ENCODE measurements at places on chromosomes 5 and 9.

- DNase-seq, result no peak
Measured at GRCh38 chr9:95506678-95507463, 9.9 kb downstream of the PTCH1 start.

GRCh38 chr9:114836769-114837168 lies 30.9 kb upstream of the TNFSF15 start:
- no peak for DNase-seq

- no peak for DNase-seq
Measured at GRCh38 chr5:175803736-175804454, 67.5 kb upstream of the CPLX2 start.

DNA sequence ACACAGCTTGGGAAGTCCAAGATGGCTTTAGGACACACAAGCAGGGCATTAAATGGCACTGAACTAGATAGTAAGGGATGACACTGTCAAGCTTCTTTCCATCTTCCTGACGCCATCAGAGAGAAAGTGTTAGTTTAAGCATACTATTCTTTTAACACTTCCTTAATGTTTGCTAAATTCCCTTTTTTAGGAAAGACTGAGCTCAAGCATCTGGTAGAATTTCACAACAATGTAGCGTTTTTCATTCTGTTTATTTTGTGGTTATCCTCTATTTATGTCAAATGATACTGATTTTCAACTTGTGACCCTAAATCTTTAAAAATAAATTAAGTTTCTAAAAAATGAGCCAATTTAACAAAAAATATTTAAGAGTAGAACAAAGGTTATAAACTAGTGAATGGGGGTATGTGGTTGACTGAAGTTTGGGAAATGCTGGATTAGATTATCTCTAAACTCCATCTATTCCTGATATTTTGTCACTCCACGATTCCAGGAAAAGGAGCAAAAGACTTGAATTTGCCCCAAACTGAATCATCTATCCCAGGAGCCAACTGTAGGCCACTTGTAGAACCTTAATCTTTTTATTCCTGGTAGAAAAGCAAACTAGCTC lies 147.4 kb upstream of the KLF9 start:
- DNase-seq, result no peak

- DNase-seq, result peak; percentile 49
Measured at GRCh38 chr9:21974343-21974721, 19.9 kb downstream of the CDKN2A start.

- peak; percentile 84 for DNase-seq
Measured at GRCh38 chr9:117487555-117488175, 72.8 kb upstream of the ASTN2 start.

DNA sequence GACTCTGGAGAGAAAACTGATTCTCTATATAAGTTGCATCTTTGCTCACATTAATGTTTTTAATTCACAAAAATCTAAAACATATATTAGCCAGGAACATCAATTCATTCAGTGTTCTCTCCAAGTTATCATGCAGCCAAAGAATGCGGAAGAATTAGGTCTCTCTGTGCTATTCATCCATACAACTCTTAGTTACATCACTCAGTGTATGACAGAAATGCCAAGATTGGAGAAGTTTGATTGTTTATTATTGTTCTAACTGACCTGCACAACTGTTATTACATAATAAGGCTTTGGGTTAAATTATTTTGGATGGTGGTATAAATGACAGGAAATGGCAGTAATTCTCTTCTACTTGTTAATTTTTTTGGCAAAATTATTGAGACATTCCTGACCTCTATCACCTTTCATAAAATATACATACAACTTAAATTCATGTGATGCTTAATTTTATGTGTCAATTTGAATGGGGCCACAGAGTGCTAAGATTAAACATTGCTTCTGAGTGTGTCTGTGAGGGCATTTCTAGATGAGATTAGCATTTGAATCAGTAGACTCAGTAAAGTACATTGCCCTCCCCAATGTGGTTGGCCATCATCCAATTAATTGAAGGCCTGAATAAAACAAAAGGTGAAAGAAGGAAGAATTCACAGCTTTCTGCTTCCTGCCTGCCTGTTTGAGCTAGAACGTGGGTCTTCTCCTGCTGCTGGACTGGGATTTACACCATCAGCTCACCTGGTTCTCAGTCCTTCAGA lies 70.2 kb downstream of the NR2F1-AS1 start:
- no peak for DNase-seq

DNA sequence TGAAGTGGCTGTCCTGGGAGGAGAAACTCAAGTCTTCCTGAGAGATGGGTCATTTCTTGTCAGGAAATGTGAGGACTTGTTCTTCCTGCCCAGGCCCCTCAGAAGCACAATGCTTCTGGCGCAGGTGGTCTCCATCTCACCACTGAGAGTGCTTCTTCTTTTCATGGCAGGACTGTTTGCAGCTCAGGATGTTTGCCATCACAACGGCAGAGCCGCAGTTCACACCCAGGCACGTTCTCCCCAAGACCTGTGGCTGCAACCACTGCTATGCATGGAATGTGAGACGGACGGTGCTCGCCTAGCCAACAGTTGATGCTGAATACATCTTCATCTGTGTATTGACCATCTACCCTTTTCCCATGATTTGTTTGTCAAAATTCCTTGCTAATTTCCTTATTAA lies 216.3 kb downstream of the GADD45G start:
- no peak for DNase-seq

GRCh38 chr9:77981332-77981731 lies 50.3 kb downstream of the GNAQ start:
- peak; percentile 26 for DNase-seq

DNA sequence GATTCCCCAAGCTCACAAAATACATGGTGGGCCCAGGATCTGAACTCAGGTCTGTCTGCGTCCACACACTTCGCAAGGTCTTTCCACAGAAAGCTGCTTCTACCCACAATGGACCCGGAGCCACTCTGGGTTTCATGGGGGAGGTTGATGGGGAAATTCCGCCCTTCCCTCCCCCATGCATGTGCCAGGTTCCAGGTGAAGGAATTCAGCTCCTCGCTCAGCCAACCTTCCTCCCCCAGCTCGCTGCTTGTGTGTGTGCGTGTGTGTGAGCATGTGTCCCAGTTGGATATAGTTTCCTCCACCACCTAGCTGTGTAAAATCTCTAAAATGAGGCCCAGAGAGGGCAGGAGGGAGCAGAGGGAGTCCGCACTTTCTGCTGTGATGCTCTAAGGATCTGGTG lies 1.0 kb downstream of the PTGS1 start:
- no peak for DNase-seq

DNA sequence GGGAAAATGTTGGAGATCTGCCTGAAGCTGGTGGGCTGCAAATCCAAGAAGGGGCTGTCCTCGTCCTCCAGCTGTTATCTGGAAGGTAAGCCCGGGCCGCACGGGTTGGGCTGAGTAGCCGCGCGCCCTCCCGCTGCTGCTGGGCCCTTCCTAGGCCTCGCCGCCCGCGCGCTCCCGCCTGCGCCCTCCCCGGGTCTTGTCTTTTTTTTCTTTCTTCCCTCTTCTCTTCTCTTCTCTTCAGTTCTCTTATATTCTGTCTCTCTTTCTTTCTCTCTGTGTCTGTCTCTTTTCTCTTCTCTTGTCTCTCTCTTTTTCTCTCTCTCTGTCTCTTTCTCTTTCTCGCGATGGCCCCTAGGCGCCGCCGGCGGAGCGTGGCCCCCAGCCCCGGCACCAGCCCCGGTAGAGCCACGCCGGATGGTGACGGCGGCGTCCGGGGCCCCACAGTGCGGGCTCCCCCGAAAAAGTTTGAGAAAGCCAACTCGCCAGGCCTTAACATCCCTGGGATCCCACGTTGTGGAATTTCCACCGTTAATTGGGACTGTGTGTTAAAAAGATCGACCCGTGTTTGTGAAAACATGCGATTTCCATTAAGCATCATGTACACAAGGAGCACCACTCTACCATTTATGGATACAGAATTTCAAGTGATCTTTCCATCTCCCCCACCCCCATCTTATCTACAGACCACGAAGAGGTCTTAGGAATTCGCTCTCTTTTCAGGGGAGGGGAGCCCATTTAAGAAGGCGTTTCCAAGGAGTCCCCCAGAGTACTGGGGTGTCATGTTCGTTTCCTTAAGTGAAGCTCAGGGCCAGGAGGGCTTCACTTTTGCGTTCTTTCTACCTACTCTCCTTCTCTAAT lies 616 bp downstream of the ABL1 start:
- DNase-seq, result peak; percentile 57

DNA sequence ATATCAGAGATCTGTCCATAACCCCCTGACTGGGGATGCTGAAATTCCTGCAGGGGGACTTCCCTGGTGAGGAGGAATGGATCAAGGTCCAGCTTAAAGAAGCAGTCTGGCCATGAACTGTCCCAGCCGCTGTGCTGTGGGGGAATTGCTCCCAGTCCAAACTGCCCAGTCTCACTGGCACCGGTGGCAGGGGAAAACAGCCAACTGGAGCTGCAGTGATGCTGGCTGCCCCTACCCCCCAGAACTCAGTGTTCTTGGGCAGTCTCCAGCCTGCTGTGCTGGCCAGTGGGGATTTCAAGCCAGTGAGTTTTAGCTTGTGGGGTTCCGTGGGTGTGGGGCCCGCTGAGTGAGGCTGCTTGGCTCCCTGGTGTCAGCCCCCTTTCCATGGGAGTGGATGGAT lies 306.5 kb upstream of the RPS23 start:
- DNase-seq, result no peak

DNA sequence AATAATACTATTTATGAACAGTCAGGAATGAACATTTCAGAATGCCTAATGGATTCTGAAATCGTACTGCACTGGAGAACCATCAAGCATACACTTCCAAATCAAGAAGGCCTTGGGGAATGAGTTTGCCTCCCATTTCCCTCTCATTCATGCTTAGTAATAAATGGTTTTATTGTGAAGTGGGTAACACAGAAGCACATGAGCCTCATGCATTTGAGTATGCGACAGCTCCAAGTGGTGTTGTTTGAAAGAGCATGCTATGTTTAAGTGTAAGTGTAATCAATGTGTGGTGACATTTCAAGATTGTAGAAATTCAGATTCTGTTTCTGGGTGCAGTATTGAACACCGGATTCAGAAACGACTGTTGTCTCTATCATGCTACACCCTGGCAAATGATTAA lies 60.0 kb downstream of the SGCD start:
- DNase-seq, result no peak

DNA sequence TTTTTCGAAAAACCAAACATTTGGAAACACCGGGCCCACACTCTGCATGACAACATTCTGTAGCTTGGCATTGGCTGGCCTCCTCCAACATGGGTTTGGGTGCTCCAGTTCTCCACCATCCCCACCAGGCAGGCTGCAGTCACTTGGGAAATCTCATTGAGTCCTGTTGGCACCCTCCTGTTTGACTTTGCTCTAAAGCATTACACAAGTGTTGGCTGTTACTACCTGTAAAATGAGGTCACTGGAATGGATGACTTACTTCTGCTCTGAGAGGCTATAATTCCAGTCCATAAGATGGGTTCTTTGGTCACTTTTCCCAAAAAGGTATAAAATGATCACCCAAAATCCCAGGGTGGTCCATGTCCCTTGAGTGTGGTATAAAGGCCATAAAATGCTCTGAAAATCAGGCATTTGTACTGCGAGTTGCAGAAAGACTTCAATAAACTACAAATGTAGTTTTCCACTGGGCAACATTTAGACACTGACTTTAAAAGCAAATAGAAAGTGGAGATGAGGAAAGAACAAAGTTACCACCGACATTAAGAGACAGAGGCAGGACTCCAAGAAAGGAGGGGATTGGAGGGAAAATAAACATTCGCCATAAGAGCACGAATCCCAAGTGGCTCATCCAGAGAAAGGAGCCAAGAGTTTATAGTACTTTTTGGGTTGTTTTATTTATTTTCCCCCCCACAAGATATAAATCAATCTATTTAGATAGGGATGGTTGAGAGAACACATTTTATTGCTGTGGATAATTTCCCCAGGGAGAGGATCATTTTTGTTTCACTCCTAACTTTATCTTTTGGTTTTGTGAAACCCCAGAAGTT lies 295.1 kb downstream of the TLE1 start:
- no peak for DNase-seq

- DNase-seq, result peak; percentile 96
Measured at GRCh38 chr9:132877824-132878694, at the start of gene AK8. AK8 (minus strand) TSS chr9:132878284; CDS start chr9:132878255, 29 bp downstream.

DNA sequence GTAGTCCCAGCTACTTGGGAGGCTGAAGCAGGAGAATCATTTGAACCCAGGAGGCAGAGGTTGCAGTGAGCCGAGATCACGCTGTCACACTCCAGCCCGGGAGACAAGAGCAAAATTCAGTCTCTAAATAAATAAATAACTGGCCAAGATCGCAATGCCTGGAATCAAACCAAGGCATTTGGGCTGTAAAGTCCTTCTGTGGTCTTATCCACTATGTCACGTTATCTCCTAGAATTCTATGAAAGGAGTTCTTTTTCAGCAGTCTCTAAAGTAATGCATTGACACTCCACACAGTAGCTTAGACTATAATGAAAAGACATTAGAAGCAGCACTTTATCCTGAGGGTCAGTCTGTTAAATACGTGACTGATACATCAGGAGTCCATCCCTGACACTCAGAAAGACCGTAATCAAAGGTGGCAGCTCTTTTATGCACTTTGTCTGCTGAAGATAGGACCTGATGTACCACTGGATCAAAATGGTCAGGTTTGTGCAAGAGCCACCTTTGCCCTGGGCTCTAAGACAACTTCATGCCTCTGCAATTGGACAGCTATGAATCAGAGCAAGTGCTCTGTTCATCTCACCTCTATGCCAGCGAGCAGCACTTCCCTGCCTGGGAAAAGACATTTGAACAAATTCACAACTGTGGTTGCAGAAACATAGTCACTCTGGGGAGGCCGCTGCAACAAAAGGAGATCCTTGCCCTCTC lies 31.7 kb upstream of the GNA14 start:
- DNase-seq, result no peak

GRCh38 chr5:103624035-103624480 lies 61.5 kb upstream of the NUDT12 start:
- no peak for DNase-seq

- DNase-seq, result no peak
Measured at GRCh38 chr9:92649007-92649406, 20.9 kb downstream of the IPPK start.

DNA sequence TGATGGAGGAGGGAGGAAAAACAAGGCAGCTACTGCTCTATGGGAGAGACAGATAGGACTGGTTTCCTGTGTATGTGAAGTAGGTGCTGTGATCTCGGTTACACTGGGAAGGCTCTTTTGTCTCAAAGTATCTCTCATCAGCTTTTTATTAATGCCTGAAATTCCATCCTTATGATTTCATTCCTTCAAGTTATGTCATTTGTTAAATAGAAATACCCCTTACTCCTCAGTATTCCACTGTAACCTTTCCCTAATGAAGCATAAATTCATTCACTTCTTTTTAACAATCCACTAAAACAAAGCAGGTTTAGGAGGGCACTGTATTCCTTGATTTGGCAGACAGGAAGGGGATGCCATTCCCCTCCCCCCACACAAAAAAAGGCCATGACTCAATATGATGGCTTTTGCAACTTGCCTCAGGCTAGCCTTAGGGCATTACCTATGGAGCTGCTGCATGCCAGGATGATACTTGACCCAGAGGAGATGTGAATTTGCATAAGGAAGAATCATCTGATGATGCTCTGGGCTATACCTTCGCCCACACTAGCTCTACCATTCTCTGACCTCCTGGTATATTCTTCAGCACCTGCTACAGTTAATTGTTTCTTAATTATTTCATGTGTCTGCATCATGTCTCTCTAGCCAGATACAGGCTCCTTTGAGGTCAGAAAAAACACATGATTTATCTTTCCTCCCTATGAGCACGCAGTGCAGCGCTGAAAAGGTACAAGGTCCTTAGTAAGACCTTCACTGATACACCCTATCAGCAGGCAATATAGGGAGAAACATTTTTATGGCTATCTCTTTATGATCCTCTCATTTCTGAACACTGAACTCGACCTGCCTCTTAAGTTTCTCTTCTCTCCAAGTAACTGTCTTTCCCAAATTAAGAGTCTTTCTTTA lies 26.3 kb downstream of the NR3C1 start:
- DNase-seq, result no peak

- no peak for DNase-seq
Measured at GRCh38 chr9:124964604-124965003, 23.7 kb upstream of the GOLGA1 start.
